ENCODE measurements at places on chromosomes 2 and 18.

- no peak overlapping the region for H3K27ac ChIP-seq
- no peaks in the 10 kb centered on the region for H3K27me3 ChIP-seq
- DNase-seq = no peak
- H3K36me3 ChIP-seq = no peaks in the 10 kb centered on the region
- H3K4me3 ChIP-seq = no peak overlapping the region
These were observed 58.4 kb upstream of the POMC start for GRCh38 chr2:25226827-25227226.

GRCh38 chr2:141699573-141699972, 431.2 kb downstream of the LRP1B start:
- H3K27me3 ChIP-seq = no peaks in the 10 kb centered on the region
- H3K4me1 ChIP-seq = no peaks in the 10 kb centered on the region
- DNase-seq = no peak

DNA sequence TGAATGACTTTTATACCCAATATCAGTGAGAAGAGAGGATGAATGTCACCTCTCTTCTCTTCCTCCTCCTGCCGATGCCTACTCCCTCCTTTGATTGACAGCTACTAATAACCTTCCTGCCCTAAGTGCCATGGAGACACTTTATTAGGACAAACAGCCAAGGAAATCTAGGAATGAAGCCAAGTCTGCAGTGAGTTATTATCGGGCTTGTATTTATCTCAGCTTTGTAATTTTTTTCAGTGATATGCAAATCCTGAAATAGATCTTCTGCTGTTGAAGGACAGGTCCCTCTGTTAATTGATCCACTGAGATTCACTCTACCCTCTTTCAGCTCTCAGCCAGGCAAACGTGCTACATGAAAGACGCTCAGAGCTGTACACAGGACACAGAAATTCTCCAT, 686.7 kb downstream of the TMEM182 start:
- no peak overlapping the region for H3K27ac ChIP-seq
- no peaks in the 10 kb centered on the region for H3K36me3 ChIP-seq
- no peak for DNase-seq

DNA sequence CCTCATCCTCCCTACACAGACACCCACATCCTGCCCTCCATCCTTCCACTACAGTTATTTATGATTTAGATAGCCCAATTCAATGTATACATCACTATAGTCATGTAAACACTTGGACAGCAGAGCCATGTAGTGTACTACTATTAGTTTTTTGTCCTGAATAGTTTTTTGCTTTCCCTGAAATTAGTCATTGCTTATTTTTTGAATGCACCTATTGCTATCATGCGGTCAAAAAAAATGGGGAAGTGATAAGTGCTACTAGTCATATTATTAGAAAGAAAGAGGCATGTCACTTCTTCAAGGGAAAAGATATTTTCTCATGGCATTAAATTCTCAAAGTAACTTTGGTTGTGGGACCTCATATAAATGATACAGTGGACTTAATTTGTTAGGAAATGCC, 6.8 kb upstream of the GREB1 start:
- H3K4me3 ChIP-seq = no peak overlapping the region
- peaks cover 3% of the 10 kb centered on the region for H3K27me3 ChIP-seq
- no peak for DNase-seq
- H3K27ac ChIP-seq = no peak overlapping the region

GRCh38 chr2:112803691-112804521, 19.6 kb upstream of the IL1A start:
- no peaks in the 10 kb centered on the region for H3K4me1 ChIP-seq
- H3K36me3 ChIP-seq = no peaks in the 10 kb centered on the region
- H3K4me3 ChIP-seq = no peak overlapping the region

DNA sequence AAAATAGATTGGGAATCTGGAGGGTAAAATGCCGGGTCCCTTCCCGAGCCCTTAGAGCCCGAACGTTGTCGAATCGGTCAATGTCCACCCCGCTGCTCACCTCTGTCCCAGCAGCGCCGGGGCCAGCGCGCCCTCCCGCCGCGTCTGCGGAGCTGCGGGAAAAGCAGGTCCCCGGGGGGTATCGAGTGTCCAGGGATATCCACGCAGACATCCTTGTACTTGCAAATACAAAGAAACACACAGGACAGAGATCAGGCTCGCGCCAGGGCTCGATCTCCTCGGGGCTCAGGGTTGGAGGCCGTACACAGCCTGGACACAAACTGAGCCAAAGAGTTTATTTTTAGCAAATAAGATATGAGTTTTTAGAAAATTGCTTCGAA, 2.3 kb upstream of the GATA6 start:
- peaks cover 21% of the 10 kb centered on the region for H3K4me1 ChIP-seq
- H3K36me3 ChIP-seq = no peaks in the 10 kb centered on the region
- H3K27ac ChIP-seq = no peak overlapping the region
- peaks cover 64% of the 10 kb centered on the region for H3K27me3 ChIP-seq

- H3K27ac ChIP-seq = no peak overlapping the region
- no peaks in the 10 kb centered on the region for H3K4me1 ChIP-seq
- DNase-seq = no peak
- no peaks in the 10 kb centered on the region for H3K27me3 ChIP-seq
- no peak overlapping the region for H3K4me3 ChIP-seq
These were observed 91.9 kb upstream of the LRP1B start for GRCh38 chr2:142222715-142223114.

DNA sequence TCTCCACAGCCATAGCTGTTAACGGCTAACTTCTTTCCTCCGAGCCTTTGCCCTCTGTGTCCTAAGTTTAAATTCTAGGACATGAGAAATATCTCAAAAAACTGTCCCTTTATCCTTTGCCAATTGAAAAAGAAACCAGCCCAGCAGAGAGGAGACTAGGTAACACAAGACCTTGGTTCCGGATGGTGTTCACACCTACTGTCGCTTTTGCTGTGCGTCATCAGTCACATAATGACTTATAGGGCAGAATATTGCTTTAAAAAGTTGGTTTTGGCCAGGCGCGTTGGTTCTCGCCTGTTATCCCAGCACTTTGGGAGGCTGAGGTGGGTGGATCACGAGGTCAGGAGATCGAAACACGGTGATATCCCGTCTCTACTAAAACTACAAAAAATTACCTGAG, 66.2 kb downstream of the SP3 start:
- H3K27ac ChIP-seq = no peak overlapping the region
- H3K27me3 ChIP-seq = no peaks in the 10 kb centered on the region
- no peak for DNase-seq
- H3K4me1 ChIP-seq = no peaks in the 10 kb centered on the region

DNA sequence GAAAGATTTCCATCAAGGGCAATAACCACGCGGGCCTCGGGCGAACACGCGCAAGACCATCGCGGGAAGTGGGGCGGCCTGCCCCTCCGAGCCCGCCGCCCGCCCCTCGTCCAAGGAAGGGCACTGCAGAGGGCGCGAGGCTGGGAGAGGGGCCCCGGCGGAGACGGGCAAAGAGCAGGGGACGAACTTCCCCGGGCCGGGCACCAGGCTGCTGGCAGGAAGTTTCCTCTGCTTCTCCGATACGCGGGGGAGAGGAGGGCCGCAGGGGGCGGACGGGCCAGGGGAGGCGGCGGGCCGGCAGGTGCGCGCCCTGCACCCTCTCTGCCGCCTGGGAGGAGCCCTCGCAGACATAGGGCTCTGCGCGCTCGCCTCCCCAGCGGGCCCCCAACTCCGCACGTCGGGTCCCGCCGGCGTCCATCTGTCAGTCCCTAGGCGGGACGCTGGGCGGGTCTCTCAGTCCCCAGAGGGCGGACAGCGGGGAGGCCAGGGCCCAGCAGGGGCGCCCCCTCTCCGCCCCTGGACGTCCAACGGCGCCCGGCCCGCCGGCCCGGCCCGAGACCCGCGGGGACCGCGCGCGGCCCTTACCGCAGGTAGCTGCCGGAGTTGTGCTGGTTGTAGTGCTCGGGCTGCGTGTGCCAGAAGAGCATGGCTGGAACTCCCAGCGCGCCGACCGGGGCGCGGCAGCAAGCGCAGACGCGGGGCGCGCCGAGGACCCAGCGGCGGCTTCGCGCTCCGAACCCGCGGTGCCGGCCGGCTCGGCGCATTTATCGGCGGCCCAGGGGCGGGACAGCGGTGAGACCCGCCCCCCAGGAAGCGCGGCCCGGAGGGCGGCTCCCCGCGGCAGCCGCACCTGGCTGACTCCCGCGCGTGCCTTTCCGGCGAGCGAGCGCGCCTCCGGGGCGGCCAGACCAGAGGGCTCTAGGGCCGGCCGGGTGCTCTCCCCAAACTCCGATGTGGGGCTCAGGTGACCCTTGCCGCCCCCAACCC, at the start of gene TFCP2L1:
TFCP2L1 (minus strand) TSS at position 740 of the 987 bp plus-strand sequence; CDS start at position 647, 93 bp downstream.
- no peak within 1 kb of the TSS for H3K27ac ChIP-seq
- DNase-seq = no peak
- no peaks in the 10 kb centered on the region for H3K36me3 ChIP-seq

DNA sequence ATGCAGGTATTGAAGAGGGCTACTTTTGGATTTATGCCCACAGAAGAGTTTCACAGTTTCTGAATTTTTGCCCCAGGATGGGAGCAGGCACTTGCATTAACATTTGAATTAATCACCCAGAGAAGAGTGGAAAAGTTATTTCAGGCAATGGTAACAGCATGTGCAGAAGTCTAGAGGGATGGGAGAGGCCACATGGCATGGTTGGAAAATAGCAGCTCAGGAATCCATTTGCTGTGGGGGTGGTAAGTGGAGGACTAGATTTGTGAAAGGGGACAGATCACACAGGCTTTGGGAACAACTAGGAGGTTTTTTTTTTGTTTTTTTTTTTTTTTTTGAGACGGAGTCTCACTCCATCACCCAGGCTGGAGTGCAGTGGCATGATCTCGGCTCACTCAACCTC, 65.2 kb downstream of the NEDD4L start:
- H3K36me3 ChIP-seq = no peaks in the 10 kb centered on the region
- DNase-seq = no peak
- no peaks in the 10 kb centered on the region for H3K27me3 ChIP-seq
- no peak overlapping the region for H3K4me3 ChIP-seq
- H3K4me1 ChIP-seq = no peaks in the 10 kb centered on the region

GRCh38 chr2:1802469-1803216, 58.3 kb upstream of the PXDN start:
- H3K4me3 ChIP-seq = no peak overlapping the region
- H3K27ac ChIP-seq = no peak overlapping the region
- H3K27me3 ChIP-seq = no peaks in the 10 kb centered on the region
- no peak for DNase-seq
- no peaks in the 10 kb centered on the region for H3K4me1 ChIP-seq

GRCh38 chr2:47023332-47023731, 107.7 kb upstream of the MCFD2 start:
- no peaks in the 10 kb centered on the region for H3K27me3 ChIP-seq
- H3K4me3 ChIP-seq = no peak overlapping the region
- H3K36me3 ChIP-seq = peaks cover 25% of the 10 kb centered on the region
- H3K4me1 ChIP-seq = no peaks in the 10 kb centered on the region
- peak; percentile 19 for DNase-seq

GRCh38 chr2:238495422-238495821, 68.7 kb downstream of the ASB1 start:
- H3K27me3 ChIP-seq = no peaks in the 10 kb centered on the region
- DNase-seq = no peak
- peaks cover 28% of the 10 kb centered on the region for H3K4me1 ChIP-seq
- H3K36me3 ChIP-seq = no peaks in the 10 kb centered on the region
- H3K27ac ChIP-seq = no peak overlapping the region

GRCh38 chr2:24238158-24238557, 63.3 kb downstream of the FAM228A start:
- H3K4me3 ChIP-seq = no peak overlapping the region
- H3K27me3 ChIP-seq = no peaks in the 10 kb centered on the region
- H3K27ac ChIP-seq = no peak overlapping the region
- no peaks in the 10 kb centered on the region for H3K4me1 ChIP-seq
- no peaks in the 10 kb centered on the region for H3K36me3 ChIP-seq

DNA sequence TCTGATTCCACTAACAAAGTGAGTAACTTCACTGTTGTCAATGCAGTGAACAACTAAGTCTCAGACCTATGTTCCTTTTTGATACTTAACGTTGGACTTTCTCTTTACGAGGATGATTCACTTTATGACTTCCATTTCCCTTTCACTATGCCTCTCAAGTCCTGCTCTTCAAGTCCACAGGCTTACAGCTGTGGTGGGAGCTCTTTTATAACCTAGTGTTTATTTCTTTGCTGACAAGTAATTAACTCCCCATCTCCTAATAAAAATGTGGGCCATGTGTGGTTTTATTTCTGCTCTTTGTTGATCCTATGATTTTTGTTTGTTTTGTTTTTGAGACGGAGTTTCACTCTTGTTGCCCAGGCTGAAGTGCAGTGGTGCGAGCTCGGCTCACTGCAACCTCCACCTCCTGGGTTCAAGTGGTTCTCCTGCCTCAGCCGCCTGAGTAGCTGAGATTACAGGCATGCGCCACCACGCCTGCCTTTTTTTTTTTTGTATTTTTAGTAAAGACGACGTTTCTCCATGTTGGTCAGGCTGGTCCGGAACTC, 142.1 kb downstream of the USP34 start:
- DNase-seq = no peak
- H3K27ac ChIP-seq = no peak overlapping the region
- no peak overlapping the region for H3K4me3 ChIP-seq
- H3K36me3 ChIP-seq = peaks cover 12% of the 10 kb centered on the region

- H3K27me3 ChIP-seq = no peaks in the 10 kb centered on the region
- no peaks in the 10 kb centered on the region for H3K4me1 ChIP-seq
- no peak overlapping the region for H3K27ac ChIP-seq
- no peak overlapping the region for H3K4me3 ChIP-seq
- DNase-seq = no peak
These were observed 228.4 kb upstream of the MEX3C start for GRCh38 chr18:51425889-51426288.

DNA sequence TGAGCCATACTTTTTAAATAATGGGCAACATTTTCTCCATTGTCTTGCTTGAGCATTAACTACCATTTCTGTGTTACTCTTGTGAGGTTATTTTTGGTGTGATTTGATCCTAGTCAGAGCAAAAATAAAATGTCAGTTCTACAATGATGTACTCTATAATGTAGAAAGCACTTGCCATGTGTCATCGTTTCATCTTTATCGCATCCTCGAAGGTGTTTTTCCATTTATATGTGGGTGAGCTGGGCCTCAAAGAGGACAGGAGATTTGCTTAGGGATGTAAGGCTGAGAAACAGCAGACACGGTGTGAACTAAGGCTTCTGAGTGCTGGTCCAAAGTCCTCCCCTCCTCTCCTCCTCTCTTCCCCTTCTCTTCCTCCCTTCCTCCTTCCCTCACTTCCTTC, 199.8 kb downstream of the FAM210A start:
- no peaks in the 10 kb centered on the region for H3K27me3 ChIP-seq
- DNase-seq = no peak
- no peak overlapping the region for H3K4me3 ChIP-seq
- H3K36me3 ChIP-seq = no peaks in the 10 kb centered on the region

Data from CD8-positive, alpha-beta memory T cell (primary cell).